ENCODE measurements at places on chromosomes 4 and X. TPM values are rescaled to one million over a fixed set of nuclear protein-coding genes. Genes with fewer than 3 reads are reported as not detected.

DNA sequence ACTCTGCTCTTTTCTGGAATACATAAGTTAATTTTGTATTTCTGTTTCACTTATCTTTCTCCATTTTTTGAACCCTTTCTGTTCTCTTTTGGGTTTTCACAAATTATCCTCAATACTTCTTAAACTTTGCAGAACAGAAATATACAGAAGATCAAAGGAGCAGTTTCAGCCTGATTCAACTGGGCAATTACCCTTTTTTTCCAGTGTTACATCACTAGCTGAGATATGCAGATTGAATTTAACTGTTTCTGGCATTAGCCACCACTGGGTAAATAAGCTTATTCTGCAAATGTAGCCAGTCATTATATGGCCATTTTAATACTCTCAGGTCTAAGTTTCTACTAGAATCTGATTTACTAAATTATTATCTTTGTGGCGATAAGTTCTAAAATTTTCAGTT is 66.9 kb upstream of the GRID2 start:
- H3K4me1 ChIP-seq: no peaks in the 10 kb centered on the region
- no peak overlapping the region for H3K4me3 ChIP-seq
- peaks cover 5% of the 10 kb centered on the region for H3K27me3 ChIP-seq
- no peaks in the 10 kb centered on the region for H3K36me3 ChIP-seq
- DNase-seq: no peak
- no peak overlapping the region for H3K27ac ChIP-seq

- DNase-seq: no peak
- H3K4me3 ChIP-seq: no peak overlapping the region
- H3K27ac ChIP-seq: no peak overlapping the region
- H3K4me1 ChIP-seq: no peaks in the 10 kb centered on the region
These were observed 75.5 kb downstream of the ANXA10 start for GRCh38 chr4:168167714-168168284.

- H3K27me3 ChIP-seq: no peaks in the 10 kb centered on the region
- H3K27ac ChIP-seq: no peak overlapping the region
- H3K4me3 ChIP-seq: no peak overlapping the region
- no peak for DNase-seq
- no peaks in the 10 kb centered on the region for H3K36me3 ChIP-seq
These were observed 206.4 kb downstream of the LDB2 start for GRCh38 chr4:16692046-16692445.

DNA sequence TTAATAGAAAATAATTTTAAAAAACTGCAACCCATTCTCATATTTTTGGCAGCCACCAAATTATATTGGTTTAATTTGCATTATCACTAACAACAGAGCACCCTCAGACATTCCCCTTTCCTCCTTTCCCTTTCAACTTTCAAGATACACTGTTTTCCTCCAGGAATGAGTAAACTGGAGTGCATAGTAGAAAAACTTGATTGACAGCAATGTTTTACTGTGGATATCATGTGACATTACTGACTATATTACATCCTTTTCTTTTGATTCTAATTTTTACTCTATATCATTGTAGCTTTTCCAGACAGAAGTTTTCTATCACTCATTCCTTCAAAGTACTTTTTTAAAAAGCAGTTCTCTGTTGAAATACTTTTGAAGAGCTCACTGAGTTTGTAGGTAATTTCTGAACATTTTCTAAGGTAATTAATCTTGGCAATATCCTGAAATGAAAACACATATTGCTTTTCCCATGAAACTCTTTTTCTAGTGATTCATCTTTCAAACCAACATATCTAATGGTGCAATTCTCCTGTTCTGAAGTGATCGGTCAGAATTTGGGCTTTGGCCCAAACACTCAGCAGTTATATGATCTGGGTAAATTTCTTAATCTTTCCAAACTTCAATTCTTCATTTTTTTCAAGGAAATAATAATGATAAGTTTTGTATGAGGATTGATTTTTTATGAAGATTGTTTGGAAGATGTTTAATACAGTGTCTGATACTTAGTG is 920.4 kb upstream of the EPHA5 start:
- H3K4me3 ChIP-seq: no peak overlapping the region
- no peaks in the 10 kb centered on the region for H3K36me3 ChIP-seq
- H3K27ac ChIP-seq: no peak overlapping the region
- no peaks in the 10 kb centered on the region for H3K27me3 ChIP-seq

DNA sequence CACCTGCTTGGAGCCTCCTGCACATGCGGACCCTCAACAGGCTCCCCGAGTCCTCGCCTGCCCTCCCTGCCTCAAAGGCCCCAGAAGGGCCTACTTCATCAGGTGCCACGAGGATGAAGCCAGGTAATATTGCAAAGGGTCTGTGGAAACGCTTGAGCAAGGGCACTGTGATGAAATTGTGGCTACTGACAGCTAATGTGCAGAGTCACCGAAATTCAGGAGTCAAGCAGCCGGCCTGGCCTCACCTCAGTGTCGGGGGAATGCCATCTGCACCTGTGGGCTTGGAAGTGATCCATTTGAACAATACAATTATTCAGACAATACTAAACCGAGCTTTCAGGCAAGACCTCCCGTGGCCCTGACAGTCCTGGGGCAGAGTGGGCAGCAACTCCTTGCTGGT is 3.1 kb upstream of the FGFR3 start:
- peaks cover 9% of the 10 kb centered on the region for H3K27me3 ChIP-seq
- peaks cover 4% of the 10 kb centered on the region for H3K4me1 ChIP-seq
- H3K36me3 ChIP-seq: no peaks in the 10 kb centered on the region
- H3K27ac ChIP-seq: peak overlapping the region; percentile 16

DNA sequence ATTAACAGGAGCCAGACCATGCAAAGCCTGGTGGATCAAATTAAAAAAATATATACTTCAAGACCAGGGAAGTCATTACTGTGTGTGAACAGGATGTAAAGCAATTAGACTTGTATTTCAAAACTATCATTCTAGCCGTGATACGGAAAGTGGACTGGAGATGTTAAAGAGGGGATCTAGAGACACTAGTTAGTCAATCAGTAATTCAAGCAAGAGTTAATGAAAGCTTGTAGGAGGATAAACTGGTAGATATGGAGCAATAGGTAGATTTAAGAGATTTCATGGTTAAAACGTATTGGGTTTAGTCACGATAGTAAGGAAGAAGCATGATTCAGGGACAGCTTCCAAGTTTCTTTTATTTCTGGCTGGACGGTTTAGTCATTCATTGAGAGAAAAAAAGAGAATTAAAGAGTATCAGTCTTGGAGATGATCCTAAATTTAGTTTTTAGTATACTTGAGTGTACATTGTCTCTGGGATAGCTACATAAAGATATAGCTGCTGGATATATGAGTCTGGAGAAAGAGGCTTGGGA is 3.9 kb downstream of the MAD2L1 start:
- H3K27ac ChIP-seq: no peak overlapping the region
- peaks cover 38% of the 10 kb centered on the region for H3K4me1 ChIP-seq
- H3K27me3 ChIP-seq: no peaks in the 10 kb centered on the region
- peak overlapping the region; percentile 6 for H3K4me3 ChIP-seq
- DNase-seq: no peak

The RS1 gene
- total RNA-seq: not detected

The USP27X gene
- 7.8 TPM for total RNA-seq

DNA sequence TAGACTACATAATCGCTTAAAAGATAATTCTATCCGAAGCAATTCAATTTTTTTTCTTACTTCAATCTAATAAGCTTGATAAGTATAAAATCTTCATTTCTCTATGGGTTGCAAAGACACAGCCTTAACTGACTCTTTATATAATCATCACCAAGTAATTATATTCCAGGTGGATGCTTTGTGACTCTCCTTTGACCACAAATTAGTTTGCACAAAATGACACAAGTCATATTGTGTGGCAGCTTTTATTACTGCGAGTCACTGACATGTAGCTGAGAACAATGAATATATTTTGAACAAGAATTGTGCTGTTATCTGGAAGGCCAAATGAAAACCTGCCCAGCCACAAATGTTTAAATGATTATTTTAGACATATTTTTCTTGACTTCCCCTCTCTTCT is 1727.8 kb downstream of the ARAP2 start:
- no peaks in the 10 kb centered on the region for H3K27me3 ChIP-seq
- H3K4me3 ChIP-seq: no peak overlapping the region
- no peaks in the 10 kb centered on the region for H3K4me1 ChIP-seq
- no peak for DNase-seq

The AFF2 gene
- total RNA-seq: 12.6 TPM

The SASH3 gene
- total RNA-seq: not detected

GRCh38 chr4:27358269-27358668 is 497.6 kb downstream of the STIM2 start:
- H3K27me3 ChIP-seq: no peaks in the 10 kb centered on the region
- no peak overlapping the region for H3K27ac ChIP-seq
- H3K4me1 ChIP-seq: no peaks in the 10 kb centered on the region
- H3K4me3 ChIP-seq: no peak overlapping the region
- no peak for DNase-seq
- no peaks in the 10 kb centered on the region for H3K36me3 ChIP-seq

- H3K27ac ChIP-seq: no peak overlapping the region
- peaks cover 56% of the 10 kb centered on the region for H3K27me3 ChIP-seq
- H3K4me3 ChIP-seq: no peak overlapping the region
- H3K4me1 ChIP-seq: no peaks in the 10 kb centered on the region
These were observed 51.1 kb upstream of the PPP2R3B start for GRCh38 chrX:437661-438390.

GRCh38 chr4:105399532-105400161 is 74.2 kb downstream of the PPA2 start:
- DNase-seq: no peak
- H3K27me3 ChIP-seq: no peaks in the 10 kb centered on the region
- H3K4me1 ChIP-seq: no peaks in the 10 kb centered on the region
- H3K36me3 ChIP-seq: peaks cover 19% of the 10 kb centered on the region
- H3K4me3 ChIP-seq: no peak overlapping the region

The PSAPL1 gene
- total RNA-seq: 1.2 TPM

GRCh38 chr4:147760176-147760575 is 28.3 kb downstream of the ARHGAP10 start:
- H3K36me3 ChIP-seq: peaks cover 28% of the 10 kb centered on the region
- no peaks in the 10 kb centered on the region for H3K27me3 ChIP-seq
- H3K27ac ChIP-seq: peak overlapping the region; percentile 35
- peaks cover 30% of the 10 kb centered on the region for H3K4me1 ChIP-seq
- peak overlapping the region; percentile 32 for H3K4me3 ChIP-seq

- peak overlapping the region; percentile 25 for H3K27ac ChIP-seq
- no peak for DNase-seq
- H3K4me3 ChIP-seq: no peak overlapping the region
- peaks cover 14% of the 10 kb centered on the region for H3K27me3 ChIP-seq
- H3K36me3 ChIP-seq: no peaks in the 10 kb centered on the region
- H3K4me1 ChIP-seq: peaks cover 12% of the 10 kb centered on the region
These were observed 374.1 kb upstream of the RASGEF1B start for GRCh38 chr4:81845761-81846160.

DNA sequence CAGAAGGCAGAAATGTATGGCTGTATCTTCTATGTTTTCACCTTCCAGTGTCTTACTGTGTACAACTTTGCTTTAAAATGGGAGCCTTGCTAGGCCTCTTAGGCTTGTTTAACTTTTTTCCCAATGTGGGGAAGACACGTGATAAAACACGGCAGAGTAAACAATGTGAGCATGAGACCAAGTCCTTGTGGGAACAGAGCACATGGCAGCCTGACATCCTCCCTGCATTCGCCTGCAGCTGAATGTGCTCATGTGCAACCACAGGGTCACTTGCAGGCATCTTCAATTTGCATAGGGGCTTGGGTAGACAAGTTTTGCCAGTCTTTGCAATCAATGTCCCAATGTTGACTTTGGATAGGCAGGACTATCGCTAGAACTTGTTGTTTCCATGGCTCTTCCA is 91.8 kb downstream of the CCNG2 start:
- no peaks in the 10 kb centered on the region for H3K36me3 ChIP-seq
- H3K27ac ChIP-seq: no peak overlapping the region
- DNase-seq: no peak
- H3K4me3 ChIP-seq: no peak overlapping the region
- H3K4me1 ChIP-seq: no peaks in the 10 kb centered on the region

The BMPR1B gene
- 9.3 TPM for total RNA-seq

The LRP2BP gene
- total RNA-seq: 1.0 TPM

DNA sequence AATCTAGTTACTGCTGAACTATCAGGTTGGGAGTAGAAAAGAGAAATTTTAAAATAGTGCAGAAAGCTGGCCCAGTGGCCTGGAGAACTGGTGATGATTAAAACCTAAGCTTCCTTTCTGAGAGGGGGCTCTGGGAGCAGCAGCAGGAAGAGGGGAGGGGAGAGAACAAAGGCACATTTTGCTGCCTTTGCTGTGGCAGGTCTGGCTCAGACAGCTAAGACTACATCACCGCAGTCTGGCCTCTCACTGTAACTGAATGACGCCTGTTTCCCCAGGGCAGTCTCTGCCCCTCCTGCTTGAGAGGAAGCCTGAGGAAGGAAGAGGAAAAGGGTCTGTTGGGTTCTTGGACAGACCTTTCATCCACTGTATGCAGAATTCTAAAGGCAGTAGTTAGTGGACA is 148.5 kb downstream of the FRAS1 start:
- peaks cover 5% of the 10 kb centered on the region for H3K36me3 ChIP-seq
- H3K4me1 ChIP-seq: peaks cover 20% of the 10 kb centered on the region
- DNase-seq: no peak
- H3K27ac ChIP-seq: no peak overlapping the region
- H3K4me3 ChIP-seq: no peak overlapping the region

The BGN gene
- total RNA-seq: 29.6 TPM

DNA sequence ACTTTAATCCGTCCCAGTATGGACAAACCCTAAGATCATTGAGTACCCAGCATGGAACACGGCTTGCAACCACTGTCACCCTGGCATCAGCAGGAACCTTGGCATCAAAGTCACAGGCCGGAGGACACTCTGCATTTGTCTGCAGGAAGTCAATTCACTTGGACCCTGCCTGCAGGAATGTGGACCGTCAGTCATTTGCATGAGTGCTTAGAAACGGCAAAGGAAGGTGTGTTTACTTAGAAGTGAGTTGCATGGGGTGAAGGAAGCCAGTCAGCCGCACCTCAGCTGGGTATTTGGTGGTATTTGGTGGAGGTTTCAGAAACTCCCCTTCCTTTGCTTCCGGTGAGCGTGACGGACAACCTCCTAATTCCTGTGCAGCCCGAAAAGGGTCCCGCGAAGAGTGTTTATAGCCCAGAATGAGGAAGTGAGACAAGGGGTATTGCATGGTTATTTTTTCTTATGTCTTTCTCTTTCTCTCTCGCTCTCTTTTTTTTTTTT is 15.5 kb downstream of the P2RY8 start:
- peaks cover 10% of the 10 kb centered on the region for H3K27me3 ChIP-seq
- no peaks in the 10 kb centered on the region for H3K36me3 ChIP-seq
- no peak overlapping the region for H3K4me3 ChIP-seq
- peak overlapping the region; percentile 16 for H3K27ac ChIP-seq
- no peaks in the 10 kb centered on the region for H3K4me1 ChIP-seq

- no peaks in the 10 kb centered on the region for H3K4me1 ChIP-seq
- H3K4me3 ChIP-seq: no peak overlapping the region
- no peak overlapping the region for H3K27ac ChIP-seq
- H3K27me3 ChIP-seq: no peaks in the 10 kb centered on the region
These were observed 147.2 kb upstream of the DIPK2B start for GRCh38 chrX:45347877-45348276.

- no peak overlapping the region for H3K27ac ChIP-seq
- H3K4me1 ChIP-seq: no peaks in the 10 kb centered on the region
- no peaks in the 10 kb centered on the region for H3K36me3 ChIP-seq
- no peaks in the 10 kb centered on the region for H3K27me3 ChIP-seq
- no peak overlapping the region for H3K4me3 ChIP-seq
These were observed 146.6 kb downstream of the PPA2 start for GRCh38 chr4:105327222-105327621.

GRCh38 chr4:129823105-129823504 is 727.2 kb downstream of the C4orf33 start:
- no peaks in the 10 kb centered on the region for H3K36me3 ChIP-seq
- H3K4me1 ChIP-seq: peaks cover 3% of the 10 kb centered on the region
- H3K27me3 ChIP-seq: no peaks in the 10 kb centered on the region
- H3K4me3 ChIP-seq: no peak overlapping the region
- no peak for DNase-seq
- H3K27ac ChIP-seq: no peak overlapping the region

- H3K36me3 ChIP-seq: no peaks in the 10 kb centered on the region
- no peak overlapping the region for H3K27ac ChIP-seq
- H3K4me1 ChIP-seq: no peaks in the 10 kb centered on the region
- H3K27me3 ChIP-seq: no peaks in the 10 kb centered on the region
- no peak overlapping the region for H3K4me3 ChIP-seq
These were observed 972.7 kb upstream of the AGA start for GRCh38 chr4:178414881-178415446.
